ENCODE measurements at places on chromosomes 4 and X.
A peak's percentile ranks its signal among the peaks of the same experiment; 100 is the strongest.

GRCh38 chrX:105634180-105634579, 188.2 kb upstream of the NRK start:
- DNase-seq, result no peak

DNA sequence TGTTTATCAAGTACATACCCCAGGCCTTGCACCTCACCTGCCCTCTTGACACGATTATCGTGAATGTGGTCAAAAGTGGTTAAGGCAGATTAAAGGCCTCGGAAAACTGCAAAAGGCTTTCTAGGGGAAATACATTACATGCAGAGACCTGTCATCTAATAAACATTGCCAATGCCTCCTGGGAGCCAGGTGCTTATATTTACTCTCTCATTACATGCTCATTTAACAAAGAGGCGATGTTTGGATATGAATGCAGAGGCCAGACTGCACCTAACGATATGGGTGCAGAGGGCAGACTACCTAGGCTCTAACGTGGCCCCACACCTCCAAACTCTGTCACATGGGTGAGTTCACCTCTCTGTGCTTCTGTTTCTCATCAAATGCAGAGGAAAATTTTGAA, 14.5 kb downstream of the CRMP1 start:
- no peak for DNase-seq

GRCh38 chr4:112516471-112517066, 589 bp upstream of the NEUROG2 start:
- peak; percentile 19 for DNase-seq

DNA sequence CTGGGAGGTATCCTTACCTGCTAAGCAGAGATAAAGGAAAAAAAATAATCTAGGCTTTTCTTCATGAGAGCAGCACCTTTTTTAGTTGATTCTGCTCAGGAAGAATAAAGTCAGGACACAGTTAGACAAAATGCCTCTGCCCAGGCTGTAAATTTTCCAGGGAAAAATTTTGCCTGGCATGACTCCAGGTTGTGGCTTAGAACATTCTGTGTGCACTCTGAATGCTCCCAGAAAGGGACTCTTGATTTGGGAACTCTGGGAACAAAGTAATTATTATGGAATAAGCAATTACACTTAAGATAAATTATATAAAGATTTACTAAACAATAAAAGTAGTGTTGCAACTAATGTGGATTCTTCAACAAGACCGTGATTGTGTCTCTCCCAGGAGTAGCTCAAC, 826.2 kb upstream of the TENM3 start:
- DNase-seq, result no peak

DNA sequence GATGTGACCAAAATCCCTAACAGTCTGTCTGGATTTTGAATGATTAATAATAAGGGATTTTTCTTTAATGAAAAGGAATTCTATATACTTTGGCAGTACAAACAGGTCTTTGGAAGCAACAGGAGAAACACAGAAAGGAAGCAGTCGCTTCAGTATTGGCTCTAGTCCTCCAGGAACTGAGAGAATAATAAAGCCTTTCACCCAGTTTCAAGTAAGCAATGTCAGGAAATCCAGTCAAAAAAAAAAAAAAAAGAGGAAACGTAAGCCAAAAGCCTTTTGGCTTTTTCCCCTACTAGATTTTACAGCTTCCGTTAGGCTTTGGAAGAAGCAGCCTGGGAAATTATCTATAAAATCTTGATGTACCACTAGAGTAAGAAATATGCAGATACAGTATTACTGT, 61.7 kb upstream of the HDAC8 start:
- no peak for DNase-seq

Measured in cerebellum (tissue), 4 donors.